ENCODE measurements at places on chromosomes 2 and 18.

GRCh38 chr18:63137999-63138435, 181.6 kb downstream of the BCL2 start:
- no peak for DNase-seq

DNA sequence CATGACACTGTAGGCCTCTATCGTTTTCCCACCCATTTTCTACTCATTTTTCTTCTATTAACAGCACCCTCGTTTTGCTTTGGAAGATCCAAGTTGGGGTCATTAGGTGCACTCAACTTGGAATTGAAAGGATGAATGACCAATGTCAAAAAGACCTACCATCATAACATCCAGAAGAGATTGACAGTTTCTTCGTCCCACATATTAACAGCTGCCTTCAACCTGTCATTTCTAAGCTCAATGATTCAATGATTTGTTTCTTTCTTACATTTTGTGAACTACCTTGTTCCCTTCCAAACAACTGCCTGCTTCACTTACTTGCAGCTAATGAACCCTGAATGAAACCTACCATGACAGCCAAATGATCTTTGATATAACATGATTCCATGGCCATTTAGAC, 224.0 kb upstream of the KCNH7 start:
- DNase-seq, result no peak

DNA sequence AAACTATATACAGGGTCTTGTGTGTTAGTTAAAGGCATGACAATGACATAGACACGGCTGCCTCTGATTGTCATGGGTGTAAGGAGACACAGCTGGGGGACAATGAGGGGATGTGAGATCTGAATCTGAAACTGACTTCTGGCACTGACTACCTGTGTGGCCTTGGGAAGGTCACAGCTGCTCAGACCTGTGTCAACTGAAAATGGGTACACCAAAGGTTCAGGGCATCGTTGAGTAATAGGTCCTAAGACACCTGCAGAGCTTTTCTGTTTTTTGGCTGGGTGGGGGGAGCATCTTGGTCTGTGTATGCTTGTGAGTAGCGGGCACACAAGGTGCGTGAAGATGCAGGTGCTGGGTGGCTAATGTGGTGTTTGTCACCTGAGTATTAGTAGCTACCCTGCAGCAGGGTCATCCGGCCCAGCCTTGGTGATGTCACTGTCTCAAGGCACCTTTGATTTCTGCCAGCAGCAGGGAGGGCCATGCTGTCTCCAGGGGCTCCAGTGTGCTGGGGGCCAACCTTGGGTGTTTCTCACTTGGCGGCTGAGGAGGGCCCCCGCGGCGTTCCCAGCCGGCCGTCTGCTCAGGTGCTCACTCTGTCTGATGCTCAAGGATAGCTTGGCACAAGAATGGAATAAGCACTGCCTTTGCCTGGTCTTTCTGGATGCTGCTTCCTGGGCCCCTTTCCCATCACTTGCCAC, 53.1 kb upstream of the HS6ST1 start:
- no peak for DNase-seq

DNA sequence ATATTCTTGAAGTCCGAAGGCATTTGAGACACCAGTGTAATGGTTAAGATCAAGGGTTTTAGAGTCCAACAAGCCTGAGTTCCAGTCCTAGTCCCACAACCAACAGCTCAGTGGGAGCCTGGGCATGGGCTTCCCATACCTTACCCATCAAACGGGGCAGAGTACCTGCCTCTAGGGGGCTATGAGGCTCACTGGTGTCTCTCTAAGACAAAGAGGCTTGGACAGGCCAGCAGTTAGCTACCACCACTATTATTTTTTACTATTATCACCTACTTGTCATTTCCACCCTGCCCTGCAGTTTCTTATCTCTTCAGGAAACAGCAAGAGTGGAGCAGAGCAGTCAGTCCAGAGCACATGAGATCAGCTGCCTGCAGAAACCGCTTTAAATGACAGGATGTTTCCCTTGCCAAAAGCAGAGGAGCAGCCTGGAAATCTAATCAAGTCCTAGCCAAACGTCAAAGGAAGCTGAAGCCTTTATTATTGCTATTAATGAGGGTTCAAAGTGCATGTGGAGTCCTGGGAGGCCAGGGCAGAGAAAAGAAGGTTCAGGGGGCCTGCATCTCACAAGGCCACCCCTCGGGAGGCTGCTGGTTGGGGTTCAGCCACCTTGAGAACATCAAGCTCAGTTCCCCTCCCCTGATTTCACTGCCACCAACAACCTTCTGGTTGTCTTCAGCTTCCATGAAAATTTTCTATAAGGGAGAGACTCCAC, 66.6 kb downstream of the STPG4 start:
- no peak for DNase-seq

DNA sequence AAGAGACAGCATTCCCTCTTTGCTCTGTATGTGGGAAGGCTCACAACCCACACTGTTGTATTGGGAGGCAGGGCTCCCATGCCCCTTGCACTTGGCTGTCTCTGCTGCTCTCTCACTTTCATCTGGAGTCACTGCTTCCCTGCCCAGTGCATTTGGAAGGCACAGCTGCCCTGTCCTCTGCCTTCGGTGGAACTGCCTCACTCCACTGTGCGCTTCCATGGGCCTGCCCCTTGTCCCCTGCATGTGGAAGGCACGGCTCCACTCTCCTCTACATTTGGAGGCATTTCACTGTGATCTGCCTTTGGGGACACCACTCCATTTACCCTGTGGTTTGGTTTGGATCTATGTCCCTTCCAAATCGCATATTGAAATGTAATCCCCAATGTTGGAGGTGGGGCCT, 9.1 kb upstream of the PROM2 start:
- no peak for DNase-seq

Data from HL-60 (cell line).